Muscle of back (tissue), 13 donors: ENCODE measurements at places on chromosomes 2 and 18.
A peak's percentile ranks its signal among the peaks of the same experiment; 100 is the strongest.

DNA sequence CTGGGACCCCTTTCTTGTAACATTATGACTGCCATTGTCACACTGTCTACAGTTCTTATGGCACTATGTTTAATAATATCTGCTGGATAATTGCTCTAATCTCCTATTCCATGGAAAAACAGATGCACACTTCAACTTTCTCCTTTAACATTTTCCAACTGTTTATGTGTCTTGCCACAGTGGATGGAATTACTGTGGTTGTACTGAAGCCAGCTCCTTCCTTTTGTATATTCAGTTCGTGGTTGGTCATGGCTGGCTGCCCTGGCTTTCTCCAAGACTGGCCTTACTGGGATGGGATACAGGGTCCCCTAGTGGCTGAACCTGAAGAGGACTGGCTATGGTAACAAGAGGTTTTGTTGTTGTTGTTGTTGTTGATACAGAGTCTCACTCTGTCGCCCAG is 113.9 kb downstream of the SS18 start:
- DNase-seq, result peak; percentile 21

GRCh38 chr2:176423819-176424218 is 154.6 kb downstream of the MTX2 start:
- DNase-seq, result no peak

- no peak for DNase-seq
These were observed 394 bp downstream of the SCYGR3 start for GRCh38 chr2:227614246-227614645.

GRCh38 chr2:223598994-223599639 is 3.0 kb downstream of the SCG2 start:
- no peak for DNase-seq

GRCh38 chr18:50849419-50849821 is 29.5 kb upstream of the ME2 start:
- no peak for DNase-seq

DNA sequence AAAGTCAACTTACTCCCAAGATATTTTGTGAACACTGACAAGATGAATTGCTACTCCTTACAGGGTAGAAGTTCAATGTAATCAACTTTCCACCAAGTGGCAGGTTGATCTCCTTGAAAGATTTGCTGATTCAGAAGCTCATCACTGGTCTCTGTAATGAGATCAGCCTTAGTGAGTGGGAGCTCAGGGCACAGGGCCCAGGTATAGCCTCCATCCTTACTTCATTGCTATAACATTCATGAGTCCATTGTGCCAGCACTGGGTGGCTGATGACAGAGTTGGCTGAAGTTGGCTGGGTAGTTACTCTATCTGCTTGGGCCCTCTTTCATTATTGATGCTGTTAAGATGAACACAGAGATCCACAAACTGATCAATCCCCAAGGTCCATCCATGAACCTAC is 379.0 kb downstream of the IRS1 start:
- no peak for DNase-seq

GRCh38 chr2:160324161-160324800 is 124.2 kb upstream of the ITGB6 start:
- peak; percentile 63 for DNase-seq

GRCh38 chr2:118847762-118848172 is 319 bp upstream of the EN1 start:
- peak; percentile 95 for DNase-seq

DNA sequence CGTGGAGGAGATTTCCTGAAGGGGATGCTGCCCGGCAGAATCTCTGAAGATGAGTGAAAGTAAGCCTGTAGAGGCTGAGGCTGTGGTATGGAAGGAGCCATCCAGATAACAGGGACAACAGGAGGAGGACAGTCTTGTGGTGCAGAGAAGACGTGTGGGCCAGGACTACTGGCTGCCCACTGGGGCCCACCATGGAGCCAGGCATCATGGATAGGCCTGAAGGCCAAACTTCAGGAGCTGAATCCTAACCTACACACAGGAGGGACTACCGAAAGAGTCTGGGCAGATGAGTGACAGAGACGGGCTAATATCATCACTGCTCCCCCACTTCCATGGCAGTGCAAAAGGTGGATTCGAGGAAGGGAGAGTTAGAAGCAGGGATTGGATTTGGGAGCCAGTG is 131.3 kb upstream of the DAPL1 start:
- no peak for DNase-seq

DNA sequence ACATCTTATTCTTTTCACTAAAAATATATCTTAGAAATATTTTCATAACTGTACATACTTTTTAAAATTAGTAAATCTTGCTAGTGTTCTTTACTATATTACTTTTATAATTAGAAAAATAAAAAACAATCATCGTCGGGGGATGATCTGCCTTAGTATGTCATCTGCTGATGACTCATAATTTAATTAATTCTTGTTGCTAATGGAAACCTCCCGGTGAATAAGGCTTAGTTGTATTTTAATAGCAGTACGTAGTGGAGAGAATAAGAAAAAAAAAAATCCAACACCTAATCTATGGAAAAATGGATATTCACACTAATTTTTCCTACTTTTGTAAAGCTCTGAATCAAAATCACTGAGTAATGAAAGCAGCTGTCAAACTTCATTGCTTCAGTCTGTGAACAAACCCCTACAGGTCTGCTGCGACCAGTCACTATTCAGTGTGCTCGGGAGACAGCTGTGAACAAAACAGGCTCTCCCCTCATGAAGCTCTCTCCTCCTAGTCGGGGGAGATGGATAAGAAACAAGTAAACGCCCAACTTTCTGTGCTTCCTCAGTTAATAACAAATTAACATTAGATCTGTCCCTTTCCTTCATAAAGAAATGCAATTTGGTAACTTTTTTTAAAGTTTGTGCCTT is 97.4 kb upstream of the UPP2 start:
- DNase-seq, result no peak

- DNase-seq, result no peak
These were observed 164.2 kb upstream of the ZNF521 start for GRCh38 chr18:25516121-25516520.

GRCh38 chr2:159684796-159685195 is 27.5 kb upstream of the MARCHF7 start:
- DNase-seq, result peak; percentile 11

DNA sequence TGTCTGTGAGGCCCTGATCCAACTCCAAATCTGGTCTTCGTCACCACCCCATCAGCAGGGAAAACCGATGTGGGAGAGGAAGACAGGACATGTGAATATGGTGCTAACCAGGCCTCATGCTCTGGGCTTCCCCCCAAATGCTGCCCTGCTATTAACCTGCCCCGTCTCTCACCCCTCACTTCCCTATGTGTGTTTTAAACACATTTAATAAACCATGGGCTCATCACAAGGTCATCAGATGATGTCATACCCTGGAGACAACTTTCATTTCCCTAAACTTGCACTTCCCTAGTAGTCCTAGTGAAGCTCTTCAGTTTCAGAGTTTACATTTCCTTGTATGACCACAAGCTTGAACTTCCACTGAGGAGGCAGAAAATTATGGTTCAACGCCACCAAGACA is 49.9 kb downstream of the CD8B2 start:
- peak; percentile 11 for DNase-seq

- no peak for DNase-seq
These were observed 18.5 kb upstream of the RBBP8 start for GRCh38 chr18:22914633-22915032.

GRCh38 chr2:9286554-9287399 is 80.2 kb downstream of the ASAP2 start:
- no peak for DNase-seq

- DNase-seq, result no peak
These were observed 1.7 kb downstream of the L3MBTL4 start for GRCh38 chr18:6412933-6413472.

- DNase-seq, result no peak
These were observed 47.6 kb downstream of the G6PC2 start for GRCh38 chr2:168948621-168949212.

GRCh38 chr2:237020090-237020489 is 65.6 kb upstream of the COPS8 start:
- peak; percentile 64 for DNase-seq
